Activated T-cell treated with anti-CD3 and anti-CD28 coated beads for 24 hours (primary cell): ENCODE measurements at places on chromosomes 1 and 21.
A peak's percentile ranks its signal among the peaks of the same experiment; 100 is the strongest.

GRCh38 chr21:15534450-15534886, 195.3 kb upstream of the USP25 start:
- no peak for DNase-seq

GRCh38 chr1:241253471-241253870, 103.5 kb downstream of the RGS7 start:
- no peak for DNase-seq

GRCh38 chr1:34639701-34640100, 115.1 kb upstream of the GJB5 start:
- DNase-seq = no peak

- DNase-seq = no peak
These were observed 1.2 kb downstream of the S100A5 start for GRCh38 chr1:153539395-153540093.

GRCh38 chr1:219088778-219089557, 84.7 kb upstream of the LYPLAL1 start:
- no peak for DNase-seq

DNA sequence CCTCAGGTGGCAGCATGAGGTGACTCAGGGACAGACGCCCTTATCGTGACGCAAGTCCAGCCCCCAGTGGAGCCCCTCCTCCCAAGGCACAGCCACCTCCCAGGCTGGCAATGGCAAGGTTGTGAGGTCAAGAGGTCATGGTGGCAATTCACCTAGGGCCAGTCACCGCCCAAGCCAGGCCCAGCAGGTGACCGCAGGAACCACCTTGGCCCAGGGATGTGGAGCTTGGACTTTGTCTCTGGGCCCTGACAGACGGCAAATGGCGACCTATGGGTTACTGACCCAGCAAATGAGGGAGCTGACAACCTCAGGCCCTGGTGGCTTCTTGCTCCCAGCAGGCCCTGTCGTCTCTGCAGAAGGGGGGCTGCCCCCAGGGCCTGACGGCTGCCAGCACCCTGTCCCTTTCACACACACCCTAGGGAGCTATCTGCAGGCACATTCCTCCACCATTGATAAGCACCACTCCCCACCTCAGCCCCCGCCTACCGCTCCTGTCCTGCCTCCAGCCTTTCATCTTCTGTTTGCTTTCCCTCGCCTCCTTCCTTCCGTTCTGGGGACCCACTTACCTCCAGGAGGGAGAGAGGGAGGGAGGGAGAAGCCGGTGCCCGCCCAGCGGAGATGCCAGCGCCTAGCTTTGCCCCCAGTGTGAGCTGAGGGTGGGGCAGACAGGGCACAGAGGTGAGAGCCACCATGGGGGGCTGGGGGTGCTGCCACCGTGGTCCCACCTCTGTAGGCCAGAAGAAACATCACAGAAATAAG, 12.1 kb downstream of the EPHA2 start:
- DNase-seq = no peak

DNA sequence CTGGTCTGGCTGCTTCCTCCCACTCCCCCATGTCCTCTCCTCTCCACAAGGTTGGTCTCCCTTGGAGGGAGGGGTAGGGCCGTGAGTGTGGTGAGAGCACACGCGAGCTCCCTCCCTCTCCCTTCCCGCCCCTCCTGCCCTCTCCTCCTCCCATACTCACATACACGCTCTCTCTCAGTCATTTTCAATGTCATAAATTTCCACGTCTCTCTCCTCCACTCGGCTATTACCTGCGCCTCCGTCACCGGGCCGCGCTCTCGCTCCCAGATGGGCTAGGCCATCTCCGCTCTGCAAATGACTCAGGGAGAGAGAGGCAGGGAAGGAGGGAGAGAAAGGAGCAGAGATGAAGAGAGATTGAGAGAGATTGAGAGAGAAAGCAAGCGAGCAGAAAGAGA, 36.7 kb upstream of the DMBX1 start:
- no peak for DNase-seq

- no peak for DNase-seq
These were observed 153.1 kb upstream of the CXADR start for GRCh38 chr21:17359781-17360180.

GRCh38 chr1:244316407-244316806, 135.3 kb downstream of the ADSS2 start:
- no peak for DNase-seq

GRCh38 chr1:94069919-94070285, 51.0 kb downstream of the ABCA4 start:
- DNase-seq = no peak

- no peak for DNase-seq
These were observed 34.2 kb downstream of the HIVEP3 start for GRCh38 chr1:41884256-41885230.

- no peak for DNase-seq
These were observed 211.3 kb upstream of the SPAG17 start for GRCh38 chr1:118396279-118396678.

DNA sequence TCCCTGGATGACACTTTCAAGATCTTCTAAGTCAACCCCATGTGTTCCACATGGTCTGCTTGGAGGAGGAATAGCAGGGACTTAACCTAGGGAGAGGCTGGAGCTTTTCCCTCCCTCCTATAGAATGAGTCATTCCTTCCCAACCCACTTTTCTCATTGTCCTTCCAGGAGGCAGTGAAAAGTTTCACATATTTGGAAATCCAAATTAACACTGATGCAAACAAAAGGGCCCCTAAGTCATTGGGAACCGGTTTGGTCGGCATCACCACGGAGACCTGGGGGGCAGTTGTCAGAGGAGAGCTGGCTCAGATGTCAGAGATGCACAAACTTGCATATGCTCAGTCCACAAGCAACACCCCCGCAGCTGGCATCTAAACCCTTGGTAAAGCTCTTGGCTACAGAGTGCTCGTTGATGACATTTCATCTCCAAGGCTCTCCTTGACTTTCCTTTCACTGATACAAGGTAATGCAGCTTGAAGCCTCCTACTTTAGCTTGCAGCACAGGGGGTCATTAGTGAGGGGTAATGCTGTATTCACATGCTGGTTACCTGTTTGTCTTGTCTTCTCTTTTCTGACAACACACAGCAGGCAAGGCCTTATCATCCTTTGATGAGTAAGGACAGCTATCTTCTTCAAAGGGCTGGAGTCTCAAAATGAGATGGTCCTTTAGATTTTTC, 12.3 kb upstream of the LRRC8D start:
- no peak for DNase-seq

DNA sequence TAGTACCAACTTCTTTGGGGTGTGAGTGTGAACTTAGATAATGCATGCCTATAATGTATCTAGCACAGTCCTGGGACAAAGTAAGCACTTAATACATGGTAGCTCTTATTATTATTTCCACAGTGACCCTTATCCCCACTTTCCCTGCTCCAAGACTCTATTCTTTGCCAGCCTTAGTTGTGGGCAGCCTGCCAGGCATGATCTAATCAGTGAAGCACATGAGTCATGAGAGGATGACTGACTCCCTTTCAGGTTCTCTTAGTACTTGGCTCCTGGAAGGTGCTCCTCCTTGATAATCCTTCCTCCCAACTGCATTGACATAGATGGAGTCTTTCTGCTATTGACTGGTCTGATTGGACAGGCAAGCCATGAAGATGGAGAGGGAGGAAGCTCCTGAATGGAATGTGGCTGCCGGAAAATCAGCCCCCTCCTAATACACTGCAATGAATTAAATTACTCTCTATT, 17.4 kb upstream of the GNG12 start:
- DNase-seq = no peak

DNA sequence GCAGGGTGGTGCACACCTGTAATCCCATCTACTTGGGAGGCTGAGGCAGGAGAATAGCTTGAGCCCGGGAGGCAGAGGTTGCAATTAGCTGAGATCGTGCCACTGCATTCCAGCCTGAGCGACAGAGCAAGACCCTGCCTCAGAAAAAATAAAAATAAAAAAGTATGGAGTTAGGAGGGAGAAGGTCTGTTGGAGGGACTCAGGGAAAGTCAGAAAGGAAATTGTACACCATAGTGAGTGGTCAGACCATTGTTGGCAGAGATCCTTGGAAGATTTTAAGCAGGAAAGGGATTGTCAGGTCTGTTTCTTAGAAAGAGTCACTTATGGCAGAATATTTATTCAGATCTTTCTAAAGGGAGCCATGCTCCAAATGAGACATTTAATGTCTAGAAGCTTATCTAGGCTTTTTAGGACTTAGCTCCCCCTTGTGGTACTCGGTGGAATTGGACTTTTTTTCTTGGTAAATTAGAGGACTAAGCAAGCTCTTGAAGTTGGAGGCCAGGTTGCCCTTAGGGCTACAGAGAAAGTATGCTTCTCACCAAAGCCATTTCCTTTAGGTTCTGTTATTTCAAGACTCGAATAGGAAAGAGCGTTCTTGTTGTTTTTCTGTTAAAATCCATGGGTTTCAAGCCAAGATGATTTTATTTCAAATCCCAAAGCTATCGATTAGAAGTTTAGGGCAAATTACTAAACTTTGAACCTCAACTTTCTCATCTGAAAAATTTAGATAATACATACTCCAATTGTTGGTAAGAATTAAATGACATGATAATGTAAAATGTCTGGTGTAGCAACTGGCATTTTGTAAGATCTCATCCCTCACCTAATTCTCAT, 16.5 kb downstream of the MIA3 start:
- peak; percentile 64 for DNase-seq

DNA sequence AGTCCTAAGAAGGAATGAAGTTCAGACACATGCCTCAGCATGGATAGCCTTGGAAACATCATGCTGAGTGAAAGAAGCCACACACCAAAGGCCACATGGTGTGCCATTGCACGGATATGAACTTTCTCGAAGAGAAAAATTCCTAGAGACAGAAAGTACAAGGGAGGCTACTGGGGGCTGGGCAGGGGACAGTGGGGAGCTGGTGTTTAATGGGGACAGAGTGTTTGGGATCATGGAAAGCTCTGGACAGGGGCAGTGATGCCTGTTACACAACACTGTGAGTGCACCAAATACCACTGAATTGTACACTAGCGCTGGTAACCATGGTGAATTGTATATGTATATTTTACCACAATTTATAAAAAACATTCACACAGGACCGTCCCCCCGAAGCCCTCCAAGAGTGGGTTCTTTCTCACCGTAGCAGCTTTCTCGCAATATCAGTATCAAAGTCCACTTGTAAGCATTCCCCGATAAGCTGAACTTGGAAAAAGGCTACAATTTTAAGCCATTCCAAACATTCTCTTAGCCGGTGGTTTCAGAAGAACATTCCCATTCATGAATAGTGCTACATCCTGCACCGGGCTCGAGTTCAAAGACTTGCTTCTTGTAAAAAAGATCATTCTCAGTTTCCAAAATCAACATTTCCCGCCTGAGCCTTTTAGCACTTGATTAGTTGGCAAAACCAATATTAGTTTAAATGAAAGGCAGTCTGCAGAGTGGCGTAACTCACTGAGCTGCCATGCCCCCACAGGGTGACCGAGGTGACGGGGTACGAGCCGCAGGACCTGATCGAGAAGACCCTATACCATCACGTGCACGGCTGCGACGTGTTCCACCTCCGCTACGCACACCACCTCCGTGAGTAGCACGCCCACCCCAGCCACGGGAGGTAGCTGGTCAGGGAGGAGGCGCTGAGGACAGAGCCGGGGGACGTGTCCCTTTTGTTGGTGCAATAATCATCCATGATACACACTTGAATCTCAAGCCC, 31.7 kb downstream of the SIM2 start:
- no peak for DNase-seq

- DNase-seq = no peak
These were observed 123.9 kb upstream of the KRTAP19-8 start for GRCh38 chr21:31162079-31162699.
